ENCODE measurements at places on chromosomes 1 and 21. TPM values are rescaled to one million over a fixed set of nuclear protein-coding genes. Genes with fewer than 3 reads are reported as not detected.

RASAL2 gene
- total RNA-seq, result not detected

PLA2G2F gene
- not detected for total RNA-seq

DNA sequence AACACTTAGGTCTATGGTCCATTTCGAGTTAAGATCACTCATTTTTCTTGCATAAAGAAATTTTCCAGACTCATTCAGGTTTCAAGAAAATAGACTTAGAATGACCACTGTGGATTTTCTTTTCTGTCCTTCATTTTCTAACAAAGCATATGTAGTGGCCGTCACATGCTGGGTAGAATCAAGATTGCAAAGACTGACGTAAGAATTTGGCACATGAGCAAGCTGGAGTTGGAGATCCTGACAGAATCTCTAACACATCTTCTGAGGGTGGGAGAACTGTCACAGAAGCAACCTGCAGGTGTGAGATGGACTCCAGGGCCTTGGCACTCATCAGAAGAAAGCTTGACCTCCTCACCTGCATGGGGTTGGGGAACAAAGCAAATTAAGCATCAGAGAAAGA, 28.6 kb downstream of the KIF26B start:
- H3K27ac ChIP-seq, result no peak overlapping the region
- DNase-seq, result no peak
- H3K4me3 ChIP-seq, result no peak overlapping the region

- H3K4me3 ChIP-seq, result no peak overlapping the region
- H3K36me3 ChIP-seq, result no peaks in the 10 kb centered on the region
- H3K27me3 ChIP-seq, result no peaks in the 10 kb centered on the region
- DNase-seq, result no peak
- H3K4me1 ChIP-seq, result no peaks in the 10 kb centered on the region
- H3K27ac ChIP-seq, result no peak overlapping the region
Measured at GRCh38 chr1:197355248-197355995, 87.4 kb downstream of the CRB1 start.

GRCh38 chr1:155202198-155202597, 5.5 kb downstream of the THBS3 start:
- no peaks in the 10 kb centered on the region for H3K27me3 ChIP-seq
- H3K4me3 ChIP-seq, result no peak overlapping the region
- peaks cover 6% of the 10 kb centered on the region for H3K4me1 ChIP-seq
- DNase-seq, result no peak

DNA sequence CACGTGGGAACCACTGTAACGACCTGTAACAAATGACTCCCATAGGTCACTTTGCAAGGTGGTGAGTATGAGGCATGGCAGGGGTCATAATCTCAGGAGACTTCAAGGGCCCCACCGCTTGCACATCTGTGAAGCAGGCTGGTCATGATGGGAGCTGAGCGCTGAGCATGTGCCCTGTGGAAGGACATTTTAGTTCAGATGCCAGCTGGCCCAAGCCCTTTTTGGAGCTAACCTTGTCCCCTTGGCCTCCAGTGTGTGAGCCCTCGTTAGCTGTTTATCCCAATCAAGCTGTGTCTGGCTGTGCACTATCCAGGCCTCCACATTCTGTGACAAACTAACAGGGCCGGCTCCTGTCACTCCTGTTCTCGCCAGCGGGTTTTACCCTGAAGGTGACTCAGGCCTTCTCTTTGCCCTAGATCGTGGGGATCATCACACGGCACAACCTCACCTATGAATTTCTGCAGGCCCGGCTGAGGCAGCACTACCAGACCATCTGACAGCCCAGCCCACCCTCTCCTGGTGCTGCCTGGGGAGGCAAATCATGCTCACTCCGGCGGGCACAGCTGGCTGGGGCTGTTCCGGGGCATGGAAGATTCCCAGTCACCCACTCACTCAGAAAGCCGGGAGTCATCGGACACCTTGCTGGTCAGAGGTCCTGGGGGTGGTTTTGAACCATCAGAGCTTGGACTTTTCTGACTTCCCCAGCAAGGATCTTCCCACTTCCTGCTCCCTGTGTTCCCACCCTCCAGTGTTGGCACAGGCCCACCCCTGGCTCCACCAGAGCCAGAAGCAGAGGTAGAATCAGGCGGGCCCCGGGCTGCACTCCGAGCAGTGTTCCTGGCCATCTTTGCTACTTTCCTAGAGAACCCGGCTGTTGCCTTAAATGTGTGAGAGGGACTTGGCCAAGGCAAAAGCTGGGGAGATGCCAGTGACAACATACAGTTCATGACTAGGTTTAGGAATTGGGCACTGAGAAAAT, 7.6 kb downstream of the NPPA start:
- no peak overlapping the region for H3K27ac ChIP-seq
- peaks cover 40% of the 10 kb centered on the region for H3K36me3 ChIP-seq
- H3K27me3 ChIP-seq, result no peaks in the 10 kb centered on the region
- H3K4me1 ChIP-seq, result no peaks in the 10 kb centered on the region
- no peak for DNase-seq
- H3K4me3 ChIP-seq, result no peak overlapping the region

DNA sequence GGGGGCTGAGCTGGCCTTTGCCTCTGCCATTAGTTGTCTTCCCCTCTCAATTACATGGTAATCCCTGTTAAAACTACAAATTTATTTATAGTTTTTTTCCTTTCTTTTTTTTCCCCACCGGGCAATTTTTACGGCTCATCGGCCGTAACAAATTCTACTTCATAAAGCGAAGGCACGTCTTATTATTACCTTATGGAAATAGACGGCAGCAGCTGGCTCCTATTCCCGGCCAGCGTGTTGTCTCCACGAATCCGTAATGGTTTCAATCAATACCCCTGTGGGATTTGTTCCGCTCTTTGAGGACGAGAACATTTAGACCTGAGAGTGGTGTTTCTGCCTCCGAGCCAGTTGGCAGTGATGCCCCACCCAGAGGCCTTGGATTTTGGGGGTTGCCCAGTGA, 52.4 kb upstream of the IGSF21 start:
- H3K4me3 ChIP-seq, result no peak overlapping the region
- H3K36me3 ChIP-seq, result no peaks in the 10 kb centered on the region
- peaks cover 7% of the 10 kb centered on the region for H3K27me3 ChIP-seq
- H3K27ac ChIP-seq, result no peak overlapping the region
- no peak for DNase-seq
- no peaks in the 10 kb centered on the region for H3K4me1 ChIP-seq

Measured in activated CD4-positive, alpha-beta T cell treated with anti-CD3 and anti-CD28 coated beads for 36 hours (primary cell).